CD8-positive, alpha-beta memory T cell (primary cell): ENCODE measurements at places on chromosomes 13 and 19. TPM values are rescaled to one million over a fixed set of nuclear protein-coding genes. Genes with fewer than 3 reads are reported as not detected.

Gene MBD3L3
- polyA plus RNA-seq: not detected

- no peaks in the 10 kb centered on the region for H3K36me3 ChIP-seq
- DNase-seq: no peak
- H3K4me1 ChIP-seq: no peaks in the 10 kb centered on the region
- no peak overlapping the region for H3K4me3 ChIP-seq
- no peaks in the 10 kb centered on the region for H3K27me3 ChIP-seq
Observed at GRCh38 chr13:96248996-96249395, 159.1 kb downstream of the HS6ST3 start.

Gene ZNF541
- polyA plus RNA-seq: 0.18 TPM

Gene PSG5
- not detected for polyA plus RNA-seq

Gene CEACAM4
- not detected for polyA plus RNA-seq

DNA sequence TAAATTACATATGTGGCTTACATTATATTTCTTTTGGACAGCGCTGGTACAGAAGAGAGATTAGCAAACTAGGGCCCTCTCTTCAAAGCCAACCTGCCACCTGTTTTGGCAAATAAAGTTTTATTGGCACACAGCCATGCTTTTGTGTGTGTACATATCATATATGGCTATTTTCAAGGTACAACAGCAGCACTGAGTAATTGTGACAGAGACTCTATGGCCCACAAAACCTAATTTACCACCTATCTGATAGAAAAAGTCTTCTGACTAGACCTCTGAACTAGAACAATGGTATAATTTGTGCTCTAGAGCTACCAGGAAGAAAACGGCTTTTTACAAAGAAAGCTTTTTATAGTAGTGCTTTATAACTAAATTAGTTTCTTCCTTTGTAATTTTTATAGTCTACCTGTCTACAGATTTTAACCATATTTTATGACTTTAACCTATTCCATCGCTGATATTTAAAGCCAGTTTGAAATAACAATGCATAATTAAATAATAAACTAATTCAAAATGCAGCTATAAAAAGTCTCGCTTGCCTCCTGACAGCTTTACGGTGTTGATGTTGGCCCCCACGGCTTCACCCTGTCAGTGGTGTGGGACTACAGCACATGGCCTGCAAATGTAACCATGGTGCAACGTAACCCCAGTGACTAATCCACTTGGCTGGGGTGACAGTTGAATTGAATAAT, 17.7 kb upstream of the DPY19L3 start:
- no peak for DNase-seq
- H3K4me3 ChIP-seq: no peak overlapping the region
- H3K27ac ChIP-seq: no peak overlapping the region
- H3K36me3 ChIP-seq: peaks cover 9% of the 10 kb centered on the region
- H3K4me1 ChIP-seq: no peaks in the 10 kb centered on the region

- H3K36me3 ChIP-seq: no peaks in the 10 kb centered on the region
- DNase-seq: no peak
- H3K4me1 ChIP-seq: peaks cover 5% of the 10 kb centered on the region
Observed at GRCh38 chr13:60268203-60268555, 104.5 kb upstream of the DIAPH3 start.

- no peak for DNase-seq
- no peaks in the 10 kb centered on the region for H3K4me1 ChIP-seq
- H3K4me3 ChIP-seq: no peak overlapping the region
- no peaks in the 10 kb centered on the region for H3K36me3 ChIP-seq
- no peak overlapping the region for H3K27ac ChIP-seq
Observed at GRCh38 chr13:111923991-111924677, 142.8 kb upstream of the SOX1 start.

- no peaks in the 10 kb centered on the region for H3K4me1 ChIP-seq
- no peak for DNase-seq
- no peaks in the 10 kb centered on the region for H3K36me3 ChIP-seq
- H3K27ac ChIP-seq: no peak overlapping the region
Observed at GRCh38 chr19:524062-524674, 7.4 kb upstream of the CDC34 start.

DNA sequence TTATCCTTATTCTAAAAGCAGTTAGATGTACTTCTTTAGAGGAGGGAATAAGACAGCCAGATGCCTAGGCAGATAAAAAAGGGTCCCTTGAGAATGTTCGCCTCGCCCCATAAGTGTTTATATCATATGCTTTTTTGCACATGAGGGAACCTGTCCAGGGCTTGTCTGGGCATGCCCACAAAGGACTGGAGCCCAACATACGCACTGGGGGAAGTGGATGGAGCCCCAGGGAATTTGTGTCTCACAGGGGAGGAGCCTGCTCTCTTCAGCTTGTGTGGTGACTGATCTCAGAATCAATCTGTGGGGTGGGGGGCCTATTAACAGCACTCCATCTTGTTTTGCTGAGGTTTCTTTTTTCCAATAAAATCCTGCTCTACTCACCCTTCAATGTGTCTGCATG, 22.6 kb downstream of the MED4 start:
- H3K36me3 ChIP-seq: peaks cover 38% of the 10 kb centered on the region
- H3K4me3 ChIP-seq: no peak overlapping the region
- no peaks in the 10 kb centered on the region for H3K27me3 ChIP-seq
- no peak overlapping the region for H3K27ac ChIP-seq
- no peak for DNase-seq

GRCh38 chr19:40403262-40403984, 9.8 kb downstream of the PRX start:
- DNase-seq: peak; percentile 78
- no peaks in the 10 kb centered on the region for H3K36me3 ChIP-seq
- H3K27ac ChIP-seq: peak overlapping the region; percentile 65
- peaks cover 5% of the 10 kb centered on the region for H3K4me1 ChIP-seq
- H3K27me3 ChIP-seq: no peaks in the 10 kb centered on the region
- peak overlapping the region; percentile 80 for H3K4me3 ChIP-seq

Gene SHANK1
- polyA plus RNA-seq: not detected

DNA sequence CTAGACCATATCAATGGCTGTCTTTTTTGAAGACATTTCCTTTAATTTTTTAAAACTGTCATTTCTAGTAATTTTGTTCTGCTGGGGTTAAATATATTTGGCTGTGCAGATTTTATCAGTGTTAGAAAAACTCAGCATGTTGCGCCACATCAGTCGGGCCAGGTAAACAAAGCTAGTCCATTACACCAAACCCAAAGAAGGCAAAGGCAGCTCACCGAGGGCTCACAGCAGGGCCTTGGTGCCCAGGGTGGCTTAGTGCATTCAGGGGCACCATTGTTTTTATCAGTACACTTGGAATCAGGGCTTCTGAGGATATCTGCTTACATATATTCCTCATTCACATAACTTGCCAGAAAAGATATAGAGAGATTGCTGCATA, 22.2 kb downstream of the SPATA13 start:
- H3K4me3 ChIP-seq: no peak overlapping the region
- H3K27ac ChIP-seq: no peak overlapping the region
- H3K4me1 ChIP-seq: no peaks in the 10 kb centered on the region
- DNase-seq: no peak
- no peaks in the 10 kb centered on the region for H3K27me3 ChIP-seq

Gene STOML3
- not detected for polyA plus RNA-seq
